KG1 (cell line): ENCODE measurements at places on chromosomes 12 and 14.

DNA sequence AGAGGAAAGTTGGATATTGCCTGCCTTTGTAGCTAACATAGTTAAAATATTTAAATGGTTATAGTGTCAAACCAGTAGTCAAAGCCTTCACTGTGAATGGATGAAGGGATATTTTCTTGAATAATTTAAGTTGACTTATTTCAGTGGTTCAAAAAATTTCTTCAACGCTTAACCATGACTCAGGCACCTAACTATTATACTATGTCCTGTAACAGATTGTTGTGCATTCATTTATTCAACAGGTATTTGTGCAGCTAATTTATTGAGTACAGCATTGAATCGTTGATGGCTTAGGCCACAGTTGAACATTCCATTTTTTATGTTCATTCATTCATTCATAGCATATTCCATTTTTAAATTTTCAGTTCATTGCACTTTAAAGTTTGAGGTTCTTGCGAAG, 9.2 kb downstream of the HIF1A start:
- DNase-seq, result no peak

- no peak for DNase-seq
Measured at GRCh38 chr14:59320763-59321625, 132.5 kb downstream of the DAAM1 start.

DNA sequence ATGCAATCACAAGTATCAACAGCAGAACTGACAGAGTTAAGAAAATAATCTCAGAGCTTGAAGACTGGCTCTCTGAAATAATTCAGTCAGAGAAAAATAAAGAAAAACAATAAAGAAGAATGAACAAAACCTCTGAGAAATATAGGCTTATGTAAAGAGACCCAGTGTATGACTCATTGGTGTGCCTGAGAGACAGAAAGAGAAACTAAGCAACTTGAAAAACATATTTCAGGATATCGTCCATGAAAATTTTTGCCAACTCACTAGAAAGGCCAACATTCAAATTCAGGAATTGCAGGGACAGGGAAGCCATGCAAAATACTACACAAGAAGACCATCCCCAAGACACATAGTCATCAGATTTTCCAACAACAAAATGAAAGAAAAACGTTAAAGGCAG, 56.2 kb downstream of the APOBEC1 start:
- no peak for DNase-seq

DNA sequence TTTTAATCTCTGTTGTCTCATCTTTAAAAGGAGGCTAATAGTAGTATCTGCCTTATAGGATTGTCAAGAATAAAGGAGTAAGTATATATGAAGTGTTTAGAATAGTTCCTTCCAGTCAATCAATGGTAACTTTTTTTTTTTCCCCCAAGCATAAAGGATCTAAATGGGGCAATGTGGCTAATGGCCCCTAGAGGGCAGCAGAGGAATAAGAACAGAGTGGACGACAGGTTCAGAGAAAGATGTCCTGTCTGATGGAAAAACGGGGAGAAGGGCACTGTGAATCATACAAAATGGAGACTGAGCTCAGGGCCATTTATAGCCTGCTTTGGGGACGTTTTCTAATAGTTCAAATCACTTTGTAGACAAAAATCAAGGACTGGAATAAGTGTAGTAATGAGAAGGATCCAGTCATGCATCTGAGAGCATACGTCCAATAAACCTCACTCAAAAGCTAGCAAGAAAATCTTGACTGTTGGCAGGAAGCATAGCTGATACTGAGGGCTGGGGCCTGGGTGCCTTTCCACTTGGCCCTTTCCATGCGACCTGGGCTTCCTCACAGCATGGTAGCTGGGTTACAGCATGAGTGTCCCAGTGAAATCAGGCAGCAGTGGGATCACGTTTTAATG, 51.3 kb downstream of the IFNG-AS1 start:
- DNase-seq, result peak; percentile 47

DNA sequence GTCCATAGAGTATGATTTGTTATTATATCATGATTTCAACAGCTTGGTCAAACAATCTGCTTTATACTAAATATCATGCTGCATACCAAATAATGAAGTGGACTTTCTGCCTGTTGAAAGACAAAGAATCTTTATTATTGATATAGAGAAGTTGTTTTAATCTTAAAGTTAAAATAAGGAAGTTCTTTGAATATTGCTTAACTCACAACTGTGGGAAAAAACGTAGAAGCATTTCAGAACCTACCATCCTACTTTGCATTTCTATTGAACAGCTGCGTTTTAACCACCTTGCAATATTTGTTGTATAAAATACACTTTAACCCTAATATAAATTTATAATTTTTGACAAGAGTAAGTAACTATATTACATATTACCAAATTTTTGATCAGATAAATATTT, 22.9 kb upstream of the ARL1 start:
- peak; percentile 5 for DNase-seq

- DNase-seq, result no peak
Measured at GRCh38 chr14:58942516-58942915, 246.0 kb upstream of the DAAM1 start.

DNA sequence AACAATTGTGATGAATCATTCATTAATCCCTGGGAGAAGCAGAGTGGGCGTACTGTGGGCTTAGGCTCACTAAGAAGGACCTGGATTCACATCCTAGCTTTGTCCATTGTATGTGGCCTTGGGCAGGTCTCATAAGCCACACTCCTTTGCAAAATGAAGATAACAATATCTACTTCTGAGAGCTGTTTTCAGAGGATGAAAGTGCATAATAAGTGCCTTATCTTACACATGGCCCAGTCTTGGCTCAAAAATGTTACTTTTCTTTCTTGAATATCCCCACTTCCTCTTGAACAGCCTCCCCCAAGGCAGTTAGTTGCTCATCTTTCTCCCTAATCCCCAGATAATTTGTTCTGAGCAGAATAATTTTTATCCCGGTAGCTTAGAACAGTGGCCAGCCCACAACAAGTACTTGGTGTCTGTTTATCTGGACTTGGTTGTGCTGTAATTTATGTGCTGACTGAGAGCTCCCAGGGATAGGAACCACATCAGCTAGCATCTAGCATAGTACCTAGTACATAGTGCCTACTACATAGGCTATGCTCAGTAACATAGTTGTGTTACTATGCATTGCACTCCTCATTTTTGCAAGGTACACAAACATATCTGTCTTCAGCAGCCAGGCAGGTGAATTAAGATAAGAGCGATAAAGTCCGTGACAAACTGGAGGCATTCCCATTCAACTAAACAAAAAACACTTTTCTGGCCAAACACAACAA, 61.7 kb upstream of the NUDT4 start:
- DNase-seq, result no peak

DNA sequence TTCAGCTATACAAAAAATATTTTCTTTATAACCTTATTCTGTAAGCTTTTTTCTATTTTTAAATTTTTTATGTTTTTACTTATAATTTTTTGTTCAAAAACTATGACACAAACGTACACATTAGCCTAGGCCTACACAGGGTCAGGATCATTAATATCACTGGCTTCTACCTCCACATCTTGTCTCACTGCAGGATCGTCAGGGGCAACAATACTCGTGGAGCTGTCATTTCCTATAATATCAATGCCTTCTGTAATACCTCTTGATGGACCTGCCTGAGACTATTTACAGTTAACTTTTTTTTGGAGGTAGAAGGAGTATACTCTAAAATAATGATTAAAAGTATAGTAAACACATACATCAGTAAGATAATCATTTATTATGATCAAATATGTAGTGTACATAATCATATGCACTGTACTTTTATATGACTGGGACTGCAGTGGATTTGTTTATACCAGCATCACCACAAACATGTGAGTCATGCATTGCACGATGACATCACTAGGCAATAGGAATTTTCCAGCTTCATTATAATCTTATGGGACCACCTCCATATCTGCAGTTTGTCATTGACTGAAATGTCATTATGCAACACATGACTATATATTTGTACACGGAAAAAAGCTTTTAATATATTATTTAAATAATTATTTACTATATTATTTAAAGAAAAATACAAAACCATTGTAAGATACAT, 18.5 kb upstream of the PMCH start:
- DNase-seq, result no peak

DNA sequence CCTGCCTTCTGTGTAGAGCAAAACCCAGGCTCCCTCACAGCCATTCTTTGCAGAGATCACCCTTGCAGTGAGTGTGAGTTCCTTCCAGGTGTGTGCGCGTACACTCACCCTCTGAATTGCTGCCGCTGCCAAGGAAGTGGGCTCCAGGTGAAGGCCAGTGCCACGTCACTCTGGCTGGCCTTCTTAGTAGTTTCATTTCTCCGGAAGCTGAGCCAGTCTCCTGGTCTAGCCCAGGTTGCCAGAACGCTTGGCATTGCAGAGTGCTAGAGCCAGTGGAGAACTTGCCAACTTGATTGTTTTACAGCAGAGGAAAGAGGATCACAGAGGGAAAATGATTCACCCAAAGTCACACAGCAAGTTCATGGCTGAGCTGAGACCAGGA, 11.0 kb downstream of the CBLN3 start:
- no peak for DNase-seq
